ENCODE measurements at places on chromosomes 7 and 10.

GRCh38 chr10:42553064-42553407, 85.3 kb downstream of the ZNF33B start:
- DNase-seq, result no peak

GRCh38 chr10:34141032-34141680, 673.9 kb downstream of the PARD3 start:
- DNase-seq, result no peak

GRCh38 chr10:11846542-11846941, 23.4 kb downstream of the PROSER2 start:
- no peak for DNase-seq

- no peak for DNase-seq
Observed at GRCh38 chr10:14349081-14349480, 18.4 kb upstream of the FRMD4A start.

DNA sequence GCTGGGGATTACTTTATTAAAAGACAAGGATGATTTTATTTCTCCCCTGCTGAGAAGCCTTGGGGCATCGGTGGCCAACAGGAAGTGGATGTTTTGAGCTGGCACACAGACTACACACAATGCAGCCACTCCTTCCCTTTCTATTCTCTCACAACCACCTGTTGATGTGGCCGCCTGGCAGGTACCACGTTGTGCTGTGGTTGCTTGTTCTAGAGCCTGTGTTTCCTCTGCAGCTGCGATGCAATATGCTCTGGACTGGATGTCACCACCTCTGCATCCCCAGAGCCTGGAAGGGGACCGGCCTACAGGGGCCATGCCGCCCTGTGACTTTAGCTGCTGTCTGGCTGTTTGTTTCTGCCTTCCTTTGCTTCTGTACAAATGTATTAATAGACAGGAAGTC, 195.7 kb upstream of the CELF2 start:
- DNase-seq, result no peak

GRCh38 chr7:39324139-39324760, 242.0 kb upstream of the YAE1 start:
- DNase-seq, result no peak

DNA sequence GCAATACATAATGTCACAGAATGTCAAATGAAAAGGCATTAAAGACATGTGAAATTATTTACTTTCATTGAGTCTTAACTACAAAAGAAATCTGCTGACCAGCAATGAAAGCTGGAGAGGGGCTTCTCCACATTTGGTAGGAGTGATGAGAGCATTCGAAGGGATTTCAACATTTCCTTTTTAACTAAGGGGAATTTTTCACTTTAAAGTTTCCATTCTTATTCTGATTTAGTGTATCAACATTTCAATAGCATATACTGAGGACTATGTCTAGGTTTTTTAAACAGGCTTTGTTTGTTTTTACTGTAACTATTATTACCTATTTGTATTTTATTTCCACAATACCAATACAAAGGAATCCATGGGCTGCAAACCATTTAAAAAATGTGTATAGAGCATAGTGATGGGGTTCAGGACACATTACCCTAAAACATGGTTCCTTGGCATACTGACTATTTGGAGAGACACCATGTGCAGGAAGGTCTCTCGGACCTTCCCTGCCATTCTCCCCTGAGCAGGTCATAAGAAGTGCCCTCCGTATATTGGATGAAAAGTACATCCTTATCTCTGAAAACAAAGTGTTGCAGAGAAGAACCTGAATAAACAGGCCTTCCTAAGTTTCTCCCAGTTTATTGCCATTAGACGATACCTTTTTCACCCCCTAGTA, 278.7 kb downstream of the DOCK4 start:
- no peak for DNase-seq

- DNase-seq, result no peak
Observed at GRCh38 chr7:127476618-127477017, 84.1 kb upstream of the ZNF800 start.

GRCh38 chr7:20229081-20229480, 11.9 kb upstream of the MACC1 start:
- no peak for DNase-seq

DNA sequence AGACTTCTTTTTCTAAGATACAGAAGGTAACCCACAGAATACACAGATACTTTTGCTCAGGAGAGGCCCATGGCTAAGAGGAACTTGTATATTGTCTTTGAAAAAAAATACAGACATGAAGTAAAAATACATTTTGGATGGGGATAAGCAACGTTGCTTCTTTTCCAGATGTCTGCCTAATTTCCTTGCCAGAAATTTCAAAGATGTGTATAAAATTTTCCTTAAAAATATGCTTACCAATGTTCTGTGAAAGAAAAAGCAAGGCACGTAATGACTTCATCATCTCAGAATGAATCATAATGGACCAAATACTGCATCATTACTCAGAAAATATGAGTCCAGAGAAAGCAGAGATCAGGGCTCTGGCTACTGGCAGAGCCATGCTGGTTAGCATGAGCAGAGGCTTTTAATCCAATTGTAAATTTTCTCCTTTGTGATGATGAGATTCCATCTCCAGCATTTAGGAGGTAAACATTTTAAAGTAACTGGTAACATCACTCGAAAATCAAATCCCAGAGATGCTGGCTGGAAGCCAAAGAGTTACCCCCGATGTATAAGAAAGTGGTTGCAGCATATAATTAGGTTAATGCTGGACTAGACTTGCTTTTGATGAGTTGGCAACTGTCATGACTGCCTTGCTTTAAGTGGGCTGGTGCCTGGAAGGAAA, 272.5 kb downstream of the SEMA3A start:
- DNase-seq, result no peak

DNA sequence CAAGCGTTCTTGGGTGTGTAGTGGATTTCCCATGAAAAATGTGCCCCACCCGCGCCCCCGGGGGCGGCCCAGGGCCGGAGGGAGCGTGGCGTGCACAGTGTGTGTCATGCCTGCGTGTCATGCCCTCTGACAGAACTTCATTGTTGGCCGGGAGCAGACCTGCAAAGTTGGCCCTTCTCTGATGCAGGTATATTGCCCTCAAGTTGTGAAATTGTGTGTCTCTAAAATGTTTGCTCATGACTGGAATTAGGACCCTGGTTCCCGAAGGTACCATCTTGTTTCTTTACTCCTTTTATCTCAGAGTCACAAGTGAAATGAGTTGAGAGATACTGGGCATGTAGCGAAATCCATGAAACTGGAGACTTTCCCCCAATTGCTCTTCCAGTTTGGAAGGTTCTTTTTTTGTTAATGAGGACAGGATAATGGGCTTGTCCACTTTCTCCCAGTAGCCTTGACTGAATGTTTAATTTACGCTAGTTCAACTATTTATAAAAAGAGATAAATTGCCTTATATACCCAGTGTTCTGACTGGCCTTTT, 26.2 kb downstream of the ADK start:
- DNase-seq, result peak; percentile 60

DNA sequence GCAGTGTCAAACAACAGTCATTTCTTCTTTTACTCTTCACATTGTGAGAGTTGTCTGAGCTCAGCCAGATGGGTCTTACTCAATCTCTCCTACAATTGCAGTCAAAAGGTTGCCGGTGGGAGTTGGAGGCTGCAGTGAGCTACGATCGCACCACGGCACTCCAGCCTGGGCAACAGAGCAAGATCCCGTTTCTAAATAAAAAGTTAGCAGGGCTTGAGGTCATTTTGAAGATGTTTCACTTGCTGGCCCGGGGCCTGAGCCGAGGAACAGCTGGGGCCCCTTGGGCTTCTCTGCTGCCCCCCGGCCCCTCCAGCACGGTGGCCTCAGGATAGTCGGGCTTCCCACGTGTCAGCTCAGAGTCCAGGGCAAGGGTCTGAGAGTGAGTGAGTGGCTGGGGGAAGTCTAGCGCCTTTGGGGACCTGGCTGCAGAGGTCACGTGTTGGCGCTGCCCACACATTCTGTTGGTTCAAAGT, 40.4 kb downstream of the GTF2IRD1 start:
- no peak for DNase-seq

GRCh38 chr10:51907361-51907760, 208.0 kb upstream of the CSTF2T start:
- DNase-seq, result no peak

- DNase-seq, result no peak
Observed at GRCh38 chr10:132187430-132188138, 836 bp downstream of the DPYSL4 start.

- no peak for DNase-seq
Observed at GRCh38 chr7:106514881-106515280, 146.1 kb downstream of the CCDC71L start.

- no peak for DNase-seq
Observed at GRCh38 chr7:94338921-94339371, 55.7 kb upstream of the COL1A2 start.

- no peak for DNase-seq
Observed at GRCh38 chr10:92284112-92284704, 6.7 kb downstream of the CPEB3 start.

GRCh38 chr10:79139124-79139835, 70.5 kb downstream of the ZMIZ1 start:
- DNase-seq, result no peak

DNA sequence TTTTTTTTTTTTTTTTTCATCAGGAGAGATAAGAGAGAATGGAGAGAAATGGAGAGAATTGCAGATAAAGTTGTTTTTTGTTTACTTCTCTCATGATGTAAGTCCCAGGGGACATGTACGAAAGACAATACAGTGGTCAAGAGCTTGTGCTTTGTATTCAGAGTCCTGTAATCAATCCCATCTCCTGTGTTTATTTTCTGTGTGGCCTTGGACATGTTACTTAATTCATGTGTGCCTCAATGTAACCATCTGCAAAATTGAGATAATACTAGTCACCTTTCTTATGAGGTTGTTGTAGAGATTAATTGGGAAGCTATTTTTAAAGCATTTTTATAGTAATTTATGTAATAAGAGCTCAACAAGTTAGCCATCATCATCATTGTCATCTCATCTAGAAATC, 117.5 kb downstream of the CDK14 start:
- no peak for DNase-seq

GRCh38 chr7:132569884-132570614, 6.2 kb downstream of the PLXNA4 start:
- DNase-seq, result no peak

DNA sequence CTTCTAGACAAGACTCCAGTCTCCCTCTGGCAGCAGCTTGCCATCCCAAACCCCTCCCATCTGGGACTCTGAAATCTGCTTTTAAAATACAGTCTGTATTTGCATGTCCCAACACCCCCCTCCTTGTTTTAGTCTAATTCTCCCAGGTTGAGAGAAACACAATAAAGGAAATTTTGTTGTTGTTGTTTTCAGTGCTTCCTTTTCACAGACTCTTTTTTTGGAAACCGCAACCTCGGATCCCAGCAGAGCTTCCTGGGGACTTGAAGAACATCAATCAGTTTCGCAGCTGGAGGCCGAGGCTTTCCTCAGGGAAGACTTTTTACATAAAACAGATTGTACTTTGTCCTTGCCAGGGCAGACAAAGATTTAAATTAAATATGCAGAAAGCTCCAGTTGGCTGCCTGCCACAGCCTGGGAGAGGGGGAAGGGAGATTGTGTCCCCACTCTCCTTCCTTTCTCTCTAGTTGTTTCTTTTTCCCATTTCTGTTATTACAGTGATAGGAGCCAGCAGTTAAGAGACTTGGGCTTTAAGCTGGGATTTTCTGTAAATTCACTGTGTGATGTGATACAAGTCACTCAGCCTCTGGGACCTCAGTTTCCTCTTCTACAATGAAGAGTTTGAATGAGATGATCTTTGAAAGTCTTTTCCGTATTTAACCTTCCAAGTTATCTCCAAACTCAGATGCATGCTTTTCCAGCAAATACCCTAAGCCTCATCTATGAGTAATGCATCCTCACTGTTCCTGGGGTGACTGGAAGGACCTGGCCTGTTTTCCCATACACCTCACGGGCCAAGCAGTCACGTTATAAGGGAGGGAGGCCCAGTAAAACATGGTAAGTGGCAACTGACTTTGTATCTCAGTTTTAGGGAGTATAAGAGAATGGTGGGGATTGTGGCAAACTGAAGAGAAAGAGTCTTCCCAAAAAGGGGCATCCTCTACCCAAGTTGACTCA, 192.3 kb downstream of the REEP3 start:
- DNase-seq, result no peak

GRCh38 chr7:122166740-122167139, 22.7 kb upstream of the AASS start:
- no peak for DNase-seq

- DNase-seq, result no peak
Observed at GRCh38 chr7:51069411-51070083, 247.1 kb downstream of the COBL start.

GRCh38 chr10:5305374-5305773, 59.4 kb upstream of the UCN3 start:
- no peak for DNase-seq

GRCh38 chr10:86583983-86584382, 62.4 kb upstream of the WAPL start:
- no peak for DNase-seq

- no peak for DNase-seq
Observed at GRCh38 chr7:32257621-32258020, 187.4 kb upstream of the PDE1C start.

- DNase-seq, result no peak
Observed at GRCh38 chr10:46247808-46248569, 38.8 kb upstream of the ANTXRL start.

GRCh38 chr7:40482845-40483244, 348.0 kb downstream of the SUGCT start:
- no peak for DNase-seq

GRCh38 chr7:32126843-32127242, 56.6 kb upstream of the PDE1C start:
- DNase-seq, result no peak

DNA sequence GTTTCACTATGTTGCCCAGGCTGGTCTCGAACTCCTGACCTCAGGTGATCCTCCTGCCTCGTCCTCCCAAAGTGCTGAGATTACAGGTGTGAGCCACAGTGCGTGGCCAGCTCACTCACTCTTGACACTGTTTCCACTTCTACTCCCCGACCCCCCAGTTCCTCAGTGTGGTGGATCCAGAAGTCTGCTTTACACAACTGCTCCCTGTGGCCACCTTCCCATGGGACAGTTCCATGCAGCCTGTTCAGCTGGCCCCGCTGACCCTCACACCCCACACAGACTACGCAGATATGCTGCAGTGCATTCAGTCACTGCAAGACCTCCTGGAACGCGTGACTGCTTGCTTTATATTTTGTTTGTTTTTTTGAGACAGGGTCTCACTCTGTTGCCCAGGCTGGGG, 86.4 kb downstream of the SEPTIN14 start:
- DNase-seq, result no peak

DNA sequence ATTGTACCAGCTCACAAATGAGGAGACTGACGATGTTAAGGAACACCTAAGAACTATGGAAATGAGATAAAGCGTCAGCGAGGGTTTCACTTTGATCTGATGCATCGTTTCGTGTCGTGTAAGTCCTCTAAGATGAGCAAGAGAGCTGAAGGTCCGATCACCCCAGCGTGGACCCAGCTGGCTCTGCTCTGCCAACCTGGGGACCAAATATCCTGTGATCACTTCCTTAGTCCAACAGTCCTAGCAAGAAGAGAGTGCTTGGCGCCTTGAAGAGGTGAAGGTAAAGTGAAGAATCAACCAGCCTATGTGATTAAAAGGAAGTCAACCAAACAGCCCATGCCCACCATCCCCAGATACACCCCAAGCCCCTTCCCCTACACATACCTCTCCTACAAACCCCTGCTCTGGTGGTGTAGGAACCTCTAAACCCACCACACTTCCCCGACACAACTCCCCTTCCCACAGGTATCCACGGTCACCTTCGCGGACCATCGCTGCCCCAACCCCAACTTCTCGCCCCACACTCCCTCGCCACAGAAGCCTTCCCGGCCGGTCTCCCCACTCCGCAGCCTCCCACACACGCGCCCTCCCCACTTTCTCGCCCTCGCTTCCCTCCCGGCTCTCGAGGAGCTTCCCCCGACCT, 722 bp downstream of the UPF2 start:
- DNase-seq, result no peak
